ENCODE measurements at places on chromosomes 4 and X.

DNA sequence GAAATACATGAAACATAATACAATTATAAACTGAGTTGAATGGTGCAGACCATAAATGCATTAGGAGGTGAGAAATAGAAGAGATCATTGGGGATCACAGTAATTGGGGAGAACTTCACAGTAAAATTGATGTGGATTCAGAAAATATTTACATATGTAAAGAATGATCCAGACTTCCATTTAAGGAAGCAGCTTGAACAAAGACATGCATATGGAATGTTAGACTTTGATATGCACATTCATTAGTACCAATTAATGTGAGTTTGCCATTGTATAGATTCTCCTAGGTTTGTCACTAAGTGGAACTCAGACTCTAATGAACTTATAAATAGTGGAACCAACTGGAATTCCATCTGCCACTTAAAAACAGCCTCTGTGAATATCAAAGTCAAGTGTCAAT lies 235.6 kb downstream of the PARM1 start:
- DNase-seq, result no peak

GRCh38 chr4:36224972-36225903 lies 19.1 kb downstream of the ARAP2 start:
- no peak for DNase-seq

DNA sequence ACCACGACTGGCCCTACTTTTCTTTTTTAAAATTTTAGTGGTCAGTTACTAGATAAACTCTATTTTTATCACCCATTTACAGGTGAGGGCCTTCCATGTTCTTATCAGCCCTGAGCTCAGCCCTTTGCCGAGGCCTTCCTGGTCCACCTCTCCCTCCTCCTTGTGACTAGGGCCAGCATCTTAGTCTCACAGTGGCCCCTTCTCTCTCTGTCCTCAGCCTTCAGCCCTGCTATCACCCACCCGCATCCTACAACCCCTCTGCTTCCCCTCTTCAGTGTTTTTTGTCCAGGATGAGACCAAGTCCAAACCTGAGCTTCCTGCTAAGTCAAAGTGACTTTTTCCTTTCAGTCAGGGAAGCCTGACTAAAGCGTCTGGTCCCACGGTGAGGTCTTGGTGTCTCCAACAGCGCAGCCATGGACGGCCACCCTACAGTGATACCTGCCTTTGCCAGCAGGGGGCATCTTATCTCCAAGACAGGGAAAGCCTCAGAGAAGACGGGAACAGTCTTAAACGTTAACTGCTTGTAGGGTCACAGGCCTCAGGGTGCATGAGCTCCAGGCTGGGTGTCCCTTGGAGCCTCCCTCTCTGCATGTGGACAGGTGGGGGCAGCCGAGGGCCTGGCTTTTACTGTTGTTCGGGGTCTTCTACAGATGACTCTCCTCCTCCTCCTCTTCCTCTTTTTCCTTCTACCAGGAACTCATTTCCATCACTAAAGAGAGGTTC lies 11.7 kb upstream of the GAGE10 start:
- DNase-seq, result peak; percentile 52

DNA sequence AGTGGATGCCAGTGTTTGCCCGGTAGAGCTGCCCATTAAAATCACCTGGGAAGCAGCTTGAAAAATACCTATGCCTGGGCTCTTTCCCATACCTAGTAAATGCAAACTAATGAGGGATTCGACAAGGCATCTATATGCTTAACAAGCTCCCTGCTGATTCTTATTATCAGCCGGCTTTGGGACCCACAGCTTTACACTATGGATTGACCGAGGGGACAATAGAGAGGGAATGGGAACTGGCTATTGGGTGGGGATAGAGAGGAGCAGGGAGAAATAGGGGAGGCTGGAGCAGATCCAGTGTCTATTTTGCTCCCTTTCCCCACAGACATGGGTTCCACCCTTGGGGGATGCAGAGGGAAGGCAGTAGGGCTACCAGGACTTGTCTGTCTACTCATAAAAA lies 103.1 kb upstream of the TEX13D start:
- no peak for DNase-seq

DNA sequence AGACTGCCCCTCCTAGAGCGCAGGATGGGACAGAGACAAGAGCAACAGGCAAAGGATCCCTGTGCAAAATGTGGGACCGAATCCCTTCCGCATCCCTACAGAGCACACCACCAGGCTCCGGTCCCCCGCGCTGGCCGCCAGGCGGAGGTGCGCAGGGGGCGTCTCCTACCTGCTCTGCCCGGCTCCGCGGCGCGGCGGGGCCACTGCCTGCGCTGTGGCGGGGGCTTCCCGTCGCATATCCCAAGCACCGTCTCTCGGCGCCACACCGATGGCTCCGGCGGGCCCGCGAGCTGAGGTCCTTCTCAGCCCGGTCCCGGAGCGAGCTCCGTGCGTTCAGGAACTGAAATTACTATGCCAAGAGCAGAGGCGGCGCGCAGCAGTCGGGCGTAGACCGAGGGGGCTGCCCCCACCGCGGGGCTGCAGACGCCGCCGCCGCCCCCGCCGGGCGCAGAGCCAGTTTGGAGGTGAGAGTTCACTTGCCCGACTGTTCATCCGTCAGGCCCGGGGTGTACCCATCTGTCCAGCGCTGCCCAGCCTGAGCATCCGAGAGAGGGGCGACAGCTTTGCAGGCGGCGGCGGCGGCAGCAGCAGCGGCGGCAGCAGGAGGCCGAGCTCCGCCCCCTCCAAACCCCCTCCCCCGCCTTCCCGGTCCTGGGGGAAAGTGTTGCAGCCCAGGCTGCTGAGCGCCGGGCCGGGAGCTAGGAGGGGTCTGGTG lies at the start of gene GPRIN3:
TSS of gene GPRIN3 (minus strand) at position 355 of the 715 bp plus-strand sequence. CDS start 57,690 bp downstream, outside the sequence.
- DNase-seq, result peak; percentile 57

- DNase-seq, result no peak
Observed at GRCh38 chr4:115187136-115187535, 73.7 kb upstream of the NDST4 start.

DNA sequence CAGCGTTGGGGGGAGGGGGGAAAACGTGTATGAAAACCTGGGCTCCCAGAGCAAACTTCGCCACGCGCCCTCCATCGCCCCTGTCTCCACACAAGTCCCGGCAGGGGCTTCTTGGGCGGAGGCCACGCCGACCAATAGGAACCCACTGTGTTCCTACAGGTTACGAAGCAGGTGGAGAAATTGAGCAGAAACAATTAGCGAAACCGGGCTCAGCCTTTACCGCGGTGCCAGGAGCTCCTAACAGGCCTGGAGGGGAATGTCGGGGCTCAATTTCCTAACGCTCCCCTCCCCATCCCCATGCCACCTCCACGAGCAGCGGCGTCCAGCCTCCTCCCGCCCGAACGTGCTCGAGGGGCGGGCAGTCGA lies 589 bp upstream of the KIT start:
- DNase-seq, result no peak

DNA sequence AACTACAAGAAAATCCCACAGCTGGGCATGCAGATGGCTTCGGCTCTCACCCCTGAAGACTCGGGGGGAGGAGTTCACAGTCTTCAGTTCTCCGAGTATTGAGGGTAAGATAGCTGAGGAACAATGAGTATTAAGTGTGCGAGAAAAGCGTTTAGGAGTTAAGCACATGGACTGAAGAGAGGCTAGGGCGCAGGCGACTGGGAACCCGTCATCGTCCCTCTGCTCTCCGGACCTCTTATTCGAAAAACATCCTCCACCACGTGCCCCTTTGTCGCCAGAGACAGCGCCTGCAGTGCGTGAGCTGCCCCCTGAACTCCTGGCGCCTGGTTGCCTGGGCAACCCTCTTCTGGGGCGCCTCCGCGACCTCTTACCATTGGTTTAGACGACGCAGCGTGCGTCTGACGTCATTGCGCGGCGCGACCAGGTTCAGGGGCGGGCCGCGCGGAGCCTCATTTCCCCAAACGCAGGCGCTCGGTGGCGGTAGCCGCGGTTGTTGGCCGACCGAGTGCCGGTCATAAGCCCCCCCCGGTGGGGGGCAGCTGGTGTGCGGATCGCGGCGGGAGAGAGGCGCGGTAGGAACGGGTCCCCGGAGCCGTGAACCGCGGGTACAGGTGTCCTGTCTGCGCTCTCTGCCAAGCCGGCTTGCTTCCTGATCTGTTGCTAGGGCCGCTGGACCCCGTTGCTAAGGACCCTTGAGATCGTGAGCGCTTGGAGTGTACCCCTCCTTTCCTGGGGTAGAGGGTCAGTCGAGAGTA lies at the start of gene PACRGL:
TSS of gene PACRGL (plus strand) at position 452 of the 755 bp plus-strand sequence. CDS start 4,024 bp downstream, outside the sequence.
- DNase-seq, result peak; percentile 88

GRCh38 chrX:132426695-132427281 lies 62.0 kb downstream of the MBNL3 start:
- DNase-seq, result no peak

- no peak for DNase-seq
Observed at GRCh38 chr4:22921936-22922335, 229.2 kb downstream of the GBA3 start.

- no peak for DNase-seq
Observed at GRCh38 chr4:55001538-55001937, 123.9 kb downstream of the KDR start.

- no peak for DNase-seq
Observed at GRCh38 chr4:123750044-123750443, 353.4 kb downstream of the SPRY1 start.

DNA sequence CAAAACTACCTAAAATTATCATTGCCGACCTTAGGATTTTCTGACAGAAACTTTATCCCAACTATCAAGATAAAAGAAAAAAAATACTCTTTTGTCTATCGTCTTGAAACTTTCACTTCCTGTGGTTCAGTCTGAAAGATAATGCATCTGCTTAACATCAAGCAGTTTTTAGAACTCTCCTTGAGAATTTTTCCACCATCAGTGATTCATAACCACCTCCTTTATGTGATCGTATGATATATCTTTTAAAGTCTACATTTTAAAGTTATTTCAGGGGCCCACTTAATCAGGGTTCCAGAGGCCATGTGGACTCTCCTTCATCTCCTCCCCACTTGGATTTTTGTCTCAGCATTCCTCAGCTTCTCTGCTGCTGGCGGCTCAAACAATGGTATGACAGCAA lies 272.8 kb upstream of the TENM3 start:
- DNase-seq, result no peak

DNA sequence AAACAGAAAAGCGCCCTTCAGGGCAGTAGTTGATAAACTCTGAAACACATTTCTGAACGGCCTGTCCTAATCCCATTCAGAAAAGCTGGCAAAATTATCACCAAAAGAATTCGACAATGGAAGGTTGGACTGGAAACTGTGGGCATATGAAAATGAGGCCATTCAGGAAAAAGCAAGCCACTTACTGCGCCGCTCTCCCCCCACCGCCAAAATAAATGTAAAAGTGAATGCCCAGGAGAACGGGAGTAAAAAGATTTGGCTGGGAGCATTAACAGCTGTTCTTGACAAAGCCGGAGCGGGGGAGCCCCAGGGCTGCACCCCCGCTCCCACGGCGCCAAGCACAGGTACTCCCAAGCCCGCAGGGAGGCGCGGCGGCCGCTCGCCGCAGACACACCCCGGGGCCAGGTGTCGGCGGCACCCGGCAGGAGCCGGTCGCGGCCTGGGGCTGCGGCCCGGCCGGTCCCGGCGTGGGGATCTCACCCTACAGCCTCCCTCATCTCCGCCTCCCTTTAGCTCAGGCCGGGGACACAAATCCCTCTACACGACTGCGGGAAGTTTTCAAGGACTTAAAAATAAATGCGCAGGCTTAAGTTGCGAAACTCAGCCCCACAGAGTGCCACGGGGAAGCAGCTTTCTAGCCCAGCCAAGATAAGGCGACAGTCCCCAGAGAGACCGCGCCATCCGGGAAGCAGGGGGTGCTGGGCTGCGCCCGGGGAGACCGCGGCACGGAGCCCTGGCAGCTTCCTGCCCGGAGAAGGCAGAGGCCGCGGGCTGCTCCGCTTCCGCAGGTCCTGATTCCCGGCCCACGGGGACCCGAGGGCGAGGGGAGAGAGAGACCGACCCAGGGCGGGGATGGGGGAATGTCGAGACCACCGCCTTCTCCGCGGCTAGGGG lies 593 bp downstream of the SH3RF1 start:
- peak; percentile 1 for DNase-seq

DNA sequence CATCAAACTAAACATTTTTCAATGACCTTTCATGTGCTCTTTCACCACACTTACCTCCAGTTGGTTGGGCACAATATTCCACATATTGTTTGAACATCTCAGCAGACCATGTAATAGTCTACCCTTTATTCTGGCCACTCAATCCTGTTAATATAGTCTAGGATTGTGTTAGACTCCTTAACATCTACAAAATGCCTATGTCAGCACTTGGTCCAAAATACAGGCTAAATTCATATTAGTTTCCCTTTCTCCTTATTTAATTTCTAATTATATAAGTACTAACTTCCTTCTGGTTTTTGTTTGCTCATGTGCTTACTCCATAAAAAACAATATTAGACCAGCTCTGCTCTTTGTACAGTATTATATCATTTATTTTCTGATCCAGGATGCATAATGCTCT lies 21.1 kb downstream of the MEPE start:
- no peak for DNase-seq

DNA sequence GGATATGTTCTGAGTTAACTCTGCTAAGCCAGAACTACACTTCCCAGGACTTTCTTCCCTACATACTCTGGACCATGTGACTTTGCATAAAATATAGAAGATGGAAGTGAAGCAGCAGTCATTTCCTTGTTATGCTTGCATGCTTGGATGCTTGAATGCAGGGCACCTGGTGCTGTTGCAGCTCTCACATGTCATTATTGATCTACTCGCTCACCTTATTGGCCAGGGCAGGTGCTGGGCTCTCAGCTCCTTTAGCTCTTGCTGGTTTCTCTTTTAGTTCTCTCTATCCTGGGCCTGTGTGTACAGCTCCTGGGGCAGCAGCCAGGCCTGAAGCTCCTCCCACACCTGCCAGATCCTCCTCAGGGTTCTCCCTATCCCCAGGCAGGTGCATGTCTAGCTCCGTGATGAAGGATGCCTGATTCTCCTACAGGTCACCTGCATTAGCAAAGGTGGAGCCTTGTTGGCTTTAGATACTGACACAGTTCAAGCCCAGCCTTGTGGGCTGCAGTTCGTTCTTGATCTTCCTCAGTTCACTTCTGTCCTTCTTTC lies 53.3 kb downstream of the MED28 start:
- DNase-seq, result no peak

GRCh38 chr4:8112036-8112576 lies 46.5 kb downstream of the ABLIM2 start:
- DNase-seq, result no peak

DNA sequence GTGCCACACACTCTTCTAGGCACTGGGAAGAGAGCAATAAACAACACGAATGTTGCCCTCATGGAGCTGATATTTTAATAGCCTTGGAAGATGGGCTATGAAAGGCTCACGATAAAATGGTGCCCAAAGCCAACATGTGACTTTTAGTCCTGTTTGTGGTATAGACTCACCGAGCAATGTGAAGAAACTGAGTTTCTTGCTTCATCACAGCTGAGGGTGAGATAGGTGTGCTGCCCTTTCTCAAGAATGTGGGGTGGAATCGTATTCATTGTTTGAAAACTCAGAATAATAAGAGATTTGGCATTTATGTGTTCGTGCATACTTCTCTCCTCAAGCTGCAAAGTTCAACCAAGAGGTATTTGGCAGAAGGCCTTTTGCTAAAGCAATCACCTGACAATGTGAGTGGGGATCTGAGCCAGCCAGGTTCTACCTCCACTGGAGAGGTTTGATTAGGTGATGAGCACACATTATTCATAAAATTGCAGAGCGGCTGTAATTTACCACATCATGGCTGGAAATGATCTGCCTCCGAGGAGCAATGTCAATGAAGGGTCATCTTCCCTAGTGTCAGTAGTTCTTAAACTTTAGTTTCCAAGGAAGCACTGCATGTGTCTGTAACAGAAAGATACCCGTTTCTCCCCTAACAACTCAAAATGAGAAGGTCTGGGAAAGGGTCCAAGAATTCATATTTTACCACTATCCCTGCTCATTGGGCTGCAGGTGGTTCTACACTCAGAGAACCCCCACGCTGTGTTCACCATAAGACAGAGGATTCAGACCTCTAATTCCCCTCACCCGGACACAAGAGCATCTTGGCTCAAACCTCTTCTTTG lies 41.9 kb upstream of the CBR4 start:
- no peak for DNase-seq
